Brain microvascular endothelial cell (primary cell): ENCODE measurements at places on chromosomes 5 and 9.
A peak's percentile ranks its signal among the peaks of the same experiment; 100 is the strongest.

- no peak for DNase-seq
Observed at GRCh38 chr9:70478963-70479641, 64.6 kb upstream of the KLF9 start.

DNA sequence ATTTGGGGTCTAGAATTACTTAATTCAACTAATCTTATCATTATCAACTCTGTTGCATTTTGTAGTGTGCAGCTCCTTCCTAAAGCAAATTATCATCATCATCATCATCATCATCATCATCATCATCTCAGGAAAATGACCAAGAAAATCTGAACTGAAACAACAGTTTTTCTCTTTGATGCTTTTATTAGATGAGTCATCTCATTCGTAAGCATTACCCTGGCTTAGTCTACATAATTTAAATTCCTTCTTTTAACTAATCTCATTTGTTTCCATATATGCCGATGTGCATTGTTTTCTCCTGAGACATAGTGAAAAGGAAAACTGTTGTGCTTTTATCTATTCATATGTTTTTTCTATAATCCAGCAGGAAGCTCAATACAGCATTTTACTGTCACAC lies 173.0 kb upstream of the PDE4D start:
- DNase-seq, result peak; percentile 19

DNA sequence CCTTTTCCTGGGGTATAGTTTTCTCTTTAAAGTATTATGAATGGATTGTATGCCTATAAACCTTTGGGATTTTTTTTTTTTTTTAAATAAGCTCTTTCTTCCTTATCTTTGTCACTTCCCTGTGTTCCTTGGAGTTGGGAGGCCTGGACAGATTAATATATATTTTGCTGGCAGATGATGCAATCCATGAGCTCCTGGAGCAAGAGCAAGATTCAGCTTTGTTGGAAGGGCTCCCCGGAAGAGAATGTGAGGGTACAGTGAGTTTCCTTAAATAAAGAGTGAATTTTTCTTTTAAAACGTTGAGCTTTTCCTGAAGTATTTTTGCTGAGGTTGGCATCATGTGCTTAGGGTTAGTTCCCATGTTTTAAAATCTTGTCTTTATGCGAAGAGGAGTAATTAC lies 98.7 kb upstream of the SLC28A3 start:
- DNase-seq, result no peak

DNA sequence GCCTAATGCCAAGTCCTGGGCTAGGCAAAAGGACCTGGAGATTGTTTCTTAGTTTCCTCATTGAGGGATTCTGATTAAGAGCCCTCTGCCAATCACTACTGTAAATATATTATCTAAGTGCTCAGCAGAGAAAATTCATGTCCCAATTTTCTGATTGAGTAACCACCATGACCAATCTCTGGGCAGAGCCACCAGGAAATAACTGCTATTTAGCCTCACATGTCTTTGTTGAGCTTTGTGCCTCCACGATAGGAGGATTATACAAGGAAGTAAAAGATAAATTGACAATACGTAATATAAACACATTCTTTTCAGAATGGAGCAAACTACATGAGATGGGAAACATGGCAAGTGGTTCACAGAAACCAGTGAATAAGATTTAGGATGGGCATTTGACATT lies 396.1 kb upstream of the PAPPA start:
- DNase-seq, result no peak

DNA sequence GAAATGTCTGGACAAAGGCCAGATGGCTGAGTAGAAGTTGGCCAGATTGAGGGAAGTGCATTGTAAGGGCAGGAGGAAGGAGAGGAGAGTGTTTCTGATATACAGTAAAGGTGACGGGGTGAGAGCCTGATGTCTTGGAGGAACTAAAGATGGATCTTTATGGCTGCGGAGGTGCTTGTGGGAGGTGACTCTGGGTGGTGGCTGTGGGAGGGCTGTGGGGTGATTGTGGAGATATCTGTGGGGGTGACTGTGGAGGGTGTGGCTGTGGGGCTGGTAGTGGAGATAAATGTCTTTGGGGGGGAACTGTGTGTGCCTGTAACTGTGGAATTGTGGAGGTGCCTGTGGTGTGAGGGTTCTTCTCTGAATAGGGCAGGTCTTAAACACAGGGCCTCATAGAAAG lies 121.4 kb downstream of the CMYA5 start:
- no peak for DNase-seq

- no peak for DNase-seq
Observed at GRCh38 chr9:126630458-126631237, 16.9 kb downstream of the LMX1B start.

DNA sequence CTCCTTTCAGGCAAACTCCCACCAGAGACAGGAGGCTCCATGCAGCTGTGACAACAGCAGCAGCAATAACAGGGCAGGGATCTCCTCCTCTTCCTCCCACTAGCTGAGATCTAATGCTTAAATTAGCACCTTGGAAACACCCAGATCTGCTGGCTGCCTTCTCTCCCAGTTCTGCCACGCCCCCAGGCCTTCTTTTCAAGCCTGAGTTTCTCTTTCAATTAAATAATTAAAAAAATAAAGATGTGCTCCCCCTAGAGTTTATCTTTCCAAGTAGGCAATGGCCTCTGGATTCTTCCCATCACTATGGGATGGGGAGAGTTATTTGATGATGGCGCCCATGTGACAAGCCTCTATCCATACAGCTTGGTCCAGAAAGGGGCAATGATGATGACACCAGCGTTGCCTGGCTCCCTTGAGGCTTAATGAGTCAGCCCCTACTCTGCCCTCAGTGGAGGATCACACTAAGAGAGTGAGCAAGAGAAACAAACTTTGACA lies 3.8 kb downstream of the FAM219A start:
- peak; percentile 79 for DNase-seq

- no peak for DNase-seq
Observed at GRCh38 chr9:16154521-16155078, 601.8 kb downstream of the CCDC171 start.

DNA sequence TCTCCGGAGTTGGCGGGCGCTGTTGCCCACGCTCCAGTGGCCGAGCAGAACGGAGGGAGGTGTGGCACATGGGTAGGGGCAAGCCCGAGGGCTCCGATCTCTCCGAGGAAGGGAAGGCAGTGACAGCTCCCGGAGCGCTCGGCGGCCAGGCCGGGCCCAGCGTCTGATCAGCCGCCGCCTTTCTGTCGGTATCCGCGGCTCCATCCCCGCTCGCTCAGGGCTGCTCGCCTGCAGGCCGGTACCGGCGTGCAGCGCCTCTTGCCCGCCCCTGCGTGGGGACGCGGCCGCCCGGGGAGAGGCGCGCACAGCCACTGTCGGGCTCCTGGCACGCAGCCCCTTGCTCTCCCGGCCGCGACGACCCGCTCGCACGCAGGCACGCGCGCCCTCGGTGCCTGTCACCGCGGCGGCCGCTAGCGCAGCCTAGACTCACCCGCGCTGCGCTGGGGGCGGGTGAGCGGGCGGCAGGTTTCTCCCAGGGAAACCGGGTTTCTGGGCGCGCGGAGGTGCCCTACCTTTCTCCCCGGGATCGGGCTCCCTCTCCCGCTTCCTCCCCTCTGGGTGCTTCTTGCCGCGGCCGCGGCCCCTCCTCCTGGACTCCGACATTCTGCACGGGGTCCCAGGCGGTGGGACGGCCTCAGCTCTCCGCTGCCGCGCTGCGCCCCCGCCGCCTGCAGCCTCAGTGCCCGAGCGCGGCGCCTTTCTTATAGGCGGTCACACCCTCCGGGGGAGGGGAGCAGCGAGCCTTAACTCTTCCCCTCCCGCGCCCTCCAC lies 108.4 kb downstream of the PSD2 start:
- no peak for DNase-seq

DNA sequence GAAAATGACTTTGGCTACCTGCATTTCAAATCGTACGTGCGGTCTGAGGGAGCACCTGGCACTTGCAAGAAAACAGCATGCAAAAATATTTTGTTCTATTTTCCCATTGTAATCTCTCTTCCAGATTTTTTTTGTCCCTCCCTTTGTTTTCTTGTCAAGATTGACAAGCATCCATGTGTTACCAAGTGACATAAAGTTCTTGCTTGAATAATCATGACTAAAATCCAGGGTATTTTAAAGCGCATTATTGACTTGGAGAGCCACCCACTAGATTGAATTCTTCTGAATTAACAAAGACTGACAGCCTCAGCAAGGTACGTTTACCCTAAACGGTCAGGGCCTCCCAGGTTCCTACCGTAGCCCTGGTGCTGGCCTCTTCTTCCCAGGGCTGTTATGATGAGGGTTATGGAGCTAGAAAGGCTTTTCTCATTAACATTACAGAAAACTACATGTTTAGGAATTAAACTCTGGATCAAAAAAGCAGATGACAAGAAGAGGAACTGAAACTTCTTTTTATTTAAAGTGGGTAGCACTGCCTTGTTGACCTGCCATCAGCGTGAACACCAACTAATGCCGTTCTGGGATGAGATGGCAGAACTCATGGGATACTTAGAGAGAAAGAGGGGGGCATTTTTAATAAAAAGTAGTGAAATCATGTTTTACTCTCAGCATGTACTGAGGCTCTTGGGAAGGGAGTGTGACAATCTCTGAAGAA lies 297.0 kb downstream of the EFNA5 start:
- DNase-seq, result no peak

GRCh38 chr5:67817652-67818051 lies 397.9 kb upstream of the PIK3R1 start:
- no peak for DNase-seq

GRCh38 chr9:133003071-133003461 lies 24.6 kb downstream of the GFI1B start:
- DNase-seq, result no peak

DNA sequence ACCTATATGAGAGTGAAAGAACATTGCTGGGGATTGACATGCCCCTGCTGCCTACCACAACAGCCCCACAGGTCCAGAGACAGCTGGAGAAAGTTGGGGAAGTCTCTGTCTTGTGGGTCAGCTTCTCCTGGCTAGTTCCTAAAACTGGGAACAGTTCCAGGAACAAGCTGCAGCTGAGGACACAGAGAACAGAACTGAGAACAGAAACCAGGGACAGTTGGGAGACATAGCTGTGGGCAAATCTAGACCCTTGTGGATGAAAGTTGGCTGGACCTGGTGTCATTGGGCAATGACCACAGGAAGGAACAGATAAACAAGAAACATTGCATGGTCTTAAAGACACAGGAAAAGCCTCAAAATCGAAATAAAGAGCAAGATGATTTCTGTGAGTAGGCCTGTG lies 58.3 kb upstream of the MOCS2 start:
- no peak for DNase-seq

DNA sequence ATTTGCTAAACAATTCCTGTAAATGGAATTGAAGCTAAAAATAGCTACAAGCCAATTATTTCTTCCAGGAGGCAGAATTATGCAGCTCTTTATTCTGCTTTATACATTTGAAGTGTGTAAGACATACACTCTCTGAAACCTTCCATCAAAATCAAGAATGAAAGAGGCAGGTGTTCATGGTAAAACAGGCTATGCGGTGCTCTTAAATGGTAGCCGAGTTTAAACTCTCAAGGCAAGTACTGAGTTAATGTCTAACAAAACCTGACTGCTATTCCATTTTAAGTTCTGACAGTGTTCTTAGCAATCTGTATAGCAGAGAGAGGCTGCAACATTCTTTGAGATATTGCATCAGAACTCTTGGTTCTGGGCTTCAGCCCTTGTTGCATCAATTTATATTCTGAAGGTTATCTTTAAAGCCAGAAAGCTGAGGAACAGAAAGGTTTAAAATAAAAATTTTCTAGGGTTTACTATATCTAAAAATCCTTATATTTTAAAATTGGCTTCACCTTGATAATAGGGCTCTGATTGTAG lies 248.3 kb upstream of the CCNG1 start:
- DNase-seq, result no peak

GRCh38 chr9:70315389-70315788 lies 56.6 kb downstream of the SMC5 start:
- no peak for DNase-seq

DNA sequence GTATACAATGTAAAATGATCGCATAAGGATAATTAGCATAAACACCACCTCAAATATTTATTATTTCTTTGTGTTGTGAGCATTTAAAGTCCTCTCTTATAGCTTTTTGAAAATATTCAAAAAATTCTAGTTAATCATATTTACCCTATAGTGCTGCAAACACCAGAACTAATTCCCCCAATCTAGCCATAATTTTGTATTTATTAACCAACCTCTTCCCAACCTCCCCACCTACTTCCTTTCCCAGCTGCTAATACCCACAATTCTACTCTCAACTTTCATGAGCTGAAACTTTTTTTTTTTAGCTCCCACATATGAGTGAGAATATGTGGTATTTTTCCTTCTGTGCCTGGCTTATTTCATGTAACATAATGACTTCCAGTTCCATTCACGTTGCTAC lies 317.8 kb upstream of the ATP10B start:
- DNase-seq, result no peak

DNA sequence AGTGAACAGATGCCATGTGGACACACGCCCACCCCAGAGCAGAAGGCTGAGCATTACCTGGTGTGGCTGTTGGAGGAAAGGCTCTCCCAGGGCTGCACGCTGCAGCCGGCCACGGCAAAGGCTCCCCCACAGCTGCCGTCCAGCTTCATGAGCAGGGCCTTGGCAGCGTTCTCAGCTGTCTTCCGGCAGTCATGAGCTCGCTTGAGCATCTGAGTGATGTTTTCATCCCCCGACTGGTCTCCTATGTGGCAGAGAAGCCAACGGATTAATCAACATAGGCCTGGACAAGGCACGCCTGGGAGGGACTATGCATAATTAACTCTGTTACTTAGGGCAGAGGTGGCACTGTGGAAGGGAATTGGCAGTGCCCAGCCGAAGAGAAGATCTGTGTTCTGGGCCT lies 87.3 kb downstream of the DCP2 start:
- DNase-seq, result no peak
